ENCODE measurements at places on chromosomes 7 and 10.

DNA sequence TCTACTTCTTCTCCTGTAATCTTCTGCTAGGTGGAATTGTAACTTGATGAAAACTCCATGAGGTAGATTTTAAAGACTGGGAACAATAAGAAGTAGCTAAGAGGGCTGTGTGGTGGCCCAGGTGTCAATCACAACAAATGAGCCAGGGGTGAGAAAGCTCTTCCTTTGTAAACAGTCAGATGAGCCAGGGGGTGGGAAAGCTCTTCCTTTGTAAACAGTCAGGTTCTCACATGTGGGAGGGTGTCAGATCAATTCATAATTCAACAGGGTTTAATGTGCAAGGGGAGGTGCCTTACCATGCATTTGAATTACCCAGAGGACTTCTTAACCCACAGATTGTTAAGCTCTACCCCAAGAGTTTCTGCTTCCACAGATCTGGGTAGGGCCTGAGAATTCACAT lies 312.4 kb upstream of the AUTS2 start:
- no peak for DNase-seq

GRCh38 chr7:95411666-95412065 lies 15.5 kb upstream of the PON3 start:
- no peak for DNase-seq

DNA sequence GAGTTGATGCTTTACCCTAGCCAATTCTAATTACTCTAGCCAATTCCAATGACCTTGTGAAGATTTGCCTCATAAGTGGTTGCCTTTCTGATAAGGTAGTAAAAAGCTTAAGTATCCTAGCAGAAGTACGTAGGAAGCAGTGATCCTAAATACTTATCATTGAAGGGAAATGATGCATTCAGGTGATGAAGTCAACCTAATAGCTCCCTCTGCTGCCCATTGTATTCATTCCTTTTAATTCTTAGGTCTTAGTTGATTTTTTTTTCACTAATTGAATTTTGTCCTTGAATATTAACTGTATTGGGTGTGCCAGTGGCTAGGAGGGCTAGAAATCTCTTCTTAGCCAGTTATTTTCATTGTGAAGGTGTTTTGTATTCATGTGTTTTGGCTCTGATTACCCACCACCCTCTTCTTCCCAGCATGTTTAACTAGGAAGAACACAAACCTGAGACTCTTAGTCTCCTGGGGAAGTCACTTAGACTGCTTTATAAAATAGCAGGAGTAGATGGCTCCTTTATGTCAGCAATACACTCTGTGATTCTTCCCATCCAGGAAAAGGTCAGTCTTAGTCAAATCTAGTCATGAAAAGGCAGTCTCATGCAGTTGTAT lies 46.3 kb downstream of the PLEKHA8 start:
- DNase-seq: peak; percentile 57

DNA sequence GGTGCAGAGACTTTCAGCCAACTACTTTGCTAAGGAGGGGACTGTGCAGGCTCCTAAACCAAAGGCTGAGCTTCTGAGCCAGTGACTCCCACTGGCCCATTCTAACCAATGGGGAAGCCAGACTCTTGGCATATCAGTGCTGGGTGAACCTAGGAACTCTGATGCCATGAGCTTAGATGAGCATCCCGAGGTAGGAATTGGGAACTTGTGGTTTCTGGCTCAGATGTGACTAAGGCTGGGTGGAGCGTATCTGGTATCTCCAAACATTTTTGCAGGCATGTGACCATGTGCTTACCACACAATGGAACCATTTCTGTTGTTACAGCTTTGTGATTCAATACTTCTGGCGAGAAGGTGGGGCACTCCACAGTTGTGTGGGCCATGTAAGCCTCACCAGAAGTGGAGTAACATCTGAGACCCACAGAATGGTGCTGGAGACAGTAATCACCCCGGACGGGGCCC lies 2.5 kb upstream of the AVPI1 start:
- peak; percentile 96 for DNase-seq

DNA sequence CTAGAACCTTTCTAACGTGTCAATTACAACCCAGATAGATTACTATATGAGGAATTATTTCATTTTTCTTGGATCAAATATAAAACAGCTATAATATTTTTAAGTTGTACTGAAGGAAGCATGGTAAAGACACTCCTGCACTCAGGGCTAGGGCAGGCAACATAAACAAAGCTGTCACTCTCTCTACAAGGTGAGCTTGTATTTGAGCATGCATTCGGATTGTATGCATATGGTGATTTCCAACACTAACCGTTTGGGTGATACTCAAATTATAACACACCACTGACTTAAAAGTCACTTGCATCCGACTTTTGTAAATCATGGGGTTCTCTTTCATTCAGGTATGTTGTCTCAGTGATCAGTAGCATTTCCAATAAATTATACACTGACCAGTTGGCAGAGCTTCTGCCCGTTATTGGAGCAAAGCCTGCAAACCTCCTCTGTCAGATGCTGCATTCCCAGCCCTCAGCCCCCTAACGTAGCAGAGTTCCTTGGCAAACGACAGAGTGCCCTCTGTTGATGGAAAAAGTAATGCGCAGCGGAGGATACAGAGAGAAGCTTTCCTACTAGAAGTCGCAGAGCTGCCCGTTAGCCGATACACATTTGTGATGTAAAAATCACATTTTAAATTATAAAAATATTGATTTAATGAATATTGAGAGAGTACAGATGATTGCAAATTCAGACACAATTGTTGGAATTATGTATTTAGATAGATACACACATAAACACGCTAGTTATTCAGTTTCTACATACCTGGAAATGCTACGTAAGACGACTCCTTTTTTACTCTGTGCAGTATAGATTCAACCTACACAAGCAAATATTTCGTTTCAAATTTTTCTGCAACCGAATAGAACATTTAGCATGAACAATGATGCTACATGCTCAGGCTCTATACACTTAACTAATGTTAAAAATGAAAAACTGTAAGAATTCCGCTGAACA lies 173.9 kb upstream of the SP4 start:
- DNase-seq: peak; percentile 31

GRCh38 chr10:24737001-24737400 lies 13.3 kb upstream of the ARHGAP21 start:
- DNase-seq: no peak

- DNase-seq: no peak
Observed at GRCh38 chr10:23191764-23192711, at the start of gene PTF1A. Gene PTF1A, plus strand, starts transcription at chr10:23192312. Its CDS starts 219 bp downstream, at chr10:23192531.

GRCh38 chr10:118742782-118743181 lies 12.0 kb downstream of the CACUL1 start:
- DNase-seq: peak; percentile 57

DNA sequence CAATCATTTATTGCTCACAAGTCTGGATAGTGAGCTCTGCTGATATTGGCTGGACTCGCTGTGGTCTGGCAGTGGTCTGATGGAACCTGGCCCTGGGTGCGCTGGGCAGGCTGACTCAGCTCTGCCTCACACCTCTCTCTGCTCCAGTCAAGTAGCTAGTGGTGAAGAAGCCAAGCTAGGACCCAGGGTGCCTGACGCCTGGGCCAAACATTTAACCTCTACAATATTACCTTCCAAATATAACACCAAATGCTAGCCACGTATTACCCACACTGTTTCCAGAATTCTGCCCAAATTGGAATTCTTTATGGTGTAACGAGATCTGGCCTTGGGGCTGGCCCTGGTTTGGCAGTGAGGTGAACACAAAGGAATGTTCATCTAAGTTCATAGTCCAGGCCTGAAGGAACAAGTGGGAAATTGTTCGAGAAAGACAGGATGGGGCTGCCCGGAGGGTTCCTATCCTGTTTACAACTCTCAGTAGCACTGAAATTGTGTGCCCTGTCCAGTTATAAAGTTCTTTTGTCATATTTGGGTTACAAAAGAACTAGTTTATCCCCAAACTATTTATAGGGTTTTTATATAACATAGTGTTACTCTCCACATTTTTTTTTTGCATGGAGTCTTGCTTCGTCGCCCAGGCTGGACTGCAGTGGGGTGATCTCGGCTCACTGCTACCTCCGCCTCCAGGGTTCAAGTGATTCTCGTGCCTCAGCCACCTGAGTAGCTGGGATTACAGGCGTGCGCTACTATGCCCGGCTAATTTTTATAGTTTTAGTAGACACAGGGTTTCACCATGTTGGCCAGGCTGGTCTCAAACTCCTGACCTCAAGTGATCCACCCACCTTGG lies 16.3 kb downstream of the OR2AE1 start:
- peak; percentile 75 for DNase-seq

- DNase-seq: no peak
Observed at GRCh38 chr10:78567680-78568455, 500.9 kb upstream of the ZMIZ1 start.

- no peak for DNase-seq
Observed at GRCh38 chr10:123808286-123808685, 83.3 kb downstream of the CPXM2 start.

DNA sequence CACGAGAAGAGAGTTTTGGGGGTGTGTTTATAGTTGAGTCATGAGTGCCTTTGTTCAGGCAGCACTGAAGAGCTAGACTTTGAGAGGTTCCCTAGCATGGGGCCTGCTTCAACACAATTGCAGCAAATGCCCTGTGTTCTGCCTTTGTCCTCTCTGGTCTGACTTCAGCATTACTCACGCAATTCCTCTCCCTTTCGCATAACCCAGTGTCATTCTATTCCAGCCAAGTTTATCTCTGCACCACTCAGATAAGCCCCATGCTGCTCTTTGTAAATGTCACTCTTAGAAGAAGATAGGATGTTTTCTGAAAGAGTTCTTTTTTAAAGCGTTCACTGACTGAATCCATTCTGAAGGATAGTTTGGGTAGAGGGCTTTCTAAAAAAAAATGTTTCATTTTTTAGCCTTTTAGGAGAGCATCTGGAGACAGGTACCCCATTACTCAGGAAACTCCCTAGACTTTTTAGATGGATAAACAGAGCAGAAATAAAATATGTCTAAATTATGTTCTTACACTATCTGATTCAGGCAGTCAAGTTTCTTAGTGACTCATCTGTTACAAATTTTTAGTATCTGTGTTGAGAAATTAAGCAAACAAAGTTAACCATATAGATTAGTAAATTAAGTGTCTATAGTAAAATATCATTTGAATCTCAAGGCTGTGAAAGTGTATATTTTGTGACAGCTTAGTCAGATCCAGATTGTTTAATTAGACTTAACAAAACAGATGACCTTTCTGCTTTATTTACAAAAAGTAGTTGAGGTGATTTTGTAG lies 318.5 kb downstream of the GPR158 start:
- no peak for DNase-seq

GRCh38 chr10:70162151-70162891 lies 8.0 kb downstream of the SAR1A start:
- DNase-seq: no peak

DNA sequence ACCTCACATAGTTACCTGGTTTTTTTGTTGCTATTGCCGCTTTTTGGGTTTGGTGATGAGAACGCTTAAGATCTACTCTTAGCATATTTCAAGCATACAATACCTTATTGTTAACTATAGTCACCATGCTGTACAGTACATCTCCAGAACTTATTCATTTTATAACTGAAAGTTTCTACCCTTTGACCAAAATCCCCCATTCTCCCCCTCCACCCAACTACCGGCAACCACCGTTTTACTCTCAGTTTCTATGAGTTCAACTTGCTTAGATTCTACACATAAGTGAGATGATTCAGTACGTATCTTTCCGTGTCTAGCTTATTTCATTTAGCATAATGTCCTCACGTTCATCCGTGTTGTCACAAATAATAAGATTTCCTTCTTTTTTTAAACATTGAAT lies 86.7 kb upstream of the IL6 start:
- DNase-seq: no peak

- no peak for DNase-seq
Observed at GRCh38 chr7:38463277-38464225, 167.6 kb downstream of the AMPH start.

GRCh38 chr7:1737956-1738355 lies 67.9 kb downstream of the ELFN1 start:
- DNase-seq: no peak

GRCh38 chr10:89829887-89830269 lies 128.5 kb downstream of the KIF20B start:
- no peak for DNase-seq

GRCh38 chr7:68969571-68969970 lies 628.7 kb upstream of the AUTS2 start:
- no peak for DNase-seq

- no peak for DNase-seq
Observed at GRCh38 chr7:42964849-42965805, 33.0 kb downstream of the MRPL32 start.

GRCh38 chr7:157989589-157989988 lies 598.0 kb downstream of the PTPRN2 start:
- no peak for DNase-seq

DNA sequence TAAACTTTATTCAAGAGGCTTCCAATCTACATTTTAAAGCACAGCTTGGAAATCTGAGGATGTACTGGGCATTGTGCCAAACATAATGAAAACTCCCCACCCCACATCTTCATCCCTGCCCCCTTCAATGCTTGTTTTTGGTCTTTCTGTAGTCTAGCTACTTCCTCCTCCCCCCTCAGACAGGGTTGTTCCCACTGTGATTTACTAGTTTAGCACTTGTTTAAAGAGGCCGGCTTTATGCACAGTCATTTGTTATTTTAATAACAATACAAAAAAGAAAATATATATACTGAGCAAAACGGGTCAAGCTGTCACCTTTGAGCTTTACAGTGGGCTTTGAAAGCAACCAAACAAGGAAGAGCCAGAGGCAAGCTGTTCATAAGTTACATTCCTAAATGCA lies 132.6 kb downstream of the CHRM2 start:
- DNase-seq: no peak

GRCh38 chr10:70404787-70405036 lies 767 bp downstream of the EIF4EBP2 start:
- peak; percentile 10 for DNase-seq

DNA sequence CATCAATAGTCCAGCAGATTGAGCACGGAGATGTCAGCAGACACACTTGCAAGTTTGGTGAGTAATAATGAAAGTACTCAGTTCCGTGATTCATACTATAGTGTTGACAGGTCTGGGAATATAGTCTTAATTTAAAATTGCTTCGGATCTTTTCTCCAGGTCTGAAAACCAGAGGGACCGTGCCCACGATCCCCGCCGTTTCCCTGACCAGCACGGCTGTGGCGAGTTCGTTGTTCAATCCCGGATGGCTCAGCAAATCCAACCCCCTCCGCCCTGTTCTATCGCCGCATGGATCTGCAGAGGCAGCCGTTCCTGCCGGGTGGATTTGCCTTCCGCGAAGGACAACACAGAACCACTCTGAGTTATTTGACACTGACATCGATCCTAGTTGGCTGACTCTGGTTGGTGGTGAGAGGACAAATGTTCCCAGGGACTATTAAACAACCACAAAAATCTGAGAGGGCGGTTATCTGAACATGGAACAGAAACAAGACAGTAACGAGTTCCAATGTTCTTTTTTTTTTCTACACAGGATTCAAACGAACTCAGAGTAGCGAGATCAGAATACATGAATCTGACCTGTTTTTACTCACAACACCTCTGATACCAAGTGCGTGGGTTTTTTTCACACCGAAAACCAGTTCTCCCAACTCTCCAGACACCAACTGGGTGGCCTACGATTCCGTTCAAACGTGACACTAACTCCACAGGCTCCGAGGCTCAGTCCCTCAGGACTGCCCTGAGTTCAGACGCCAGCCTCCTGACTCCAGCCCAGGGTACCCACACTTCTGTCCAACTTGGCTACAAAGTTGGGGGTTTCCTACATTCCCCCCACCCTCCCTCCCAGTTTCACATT lies 52.7 kb downstream of the RBM17 start:
- peak; percentile 86 for DNase-seq

GRCh38 chr7:36037121-36037662 lies 115.9 kb upstream of the EEPD1 start:
- DNase-seq: no peak
